ENCODE measurements at places on chromosomes 7 and 10. TPM values are rescaled to one million over a fixed set of nuclear protein-coding genes. Genes with fewer than 3 reads are reported as not detected.

GRCh38 chr7:4136036-4136435, 546.1 kb upstream of the FOXK1 start:
- no peak for DNase-seq

DNA sequence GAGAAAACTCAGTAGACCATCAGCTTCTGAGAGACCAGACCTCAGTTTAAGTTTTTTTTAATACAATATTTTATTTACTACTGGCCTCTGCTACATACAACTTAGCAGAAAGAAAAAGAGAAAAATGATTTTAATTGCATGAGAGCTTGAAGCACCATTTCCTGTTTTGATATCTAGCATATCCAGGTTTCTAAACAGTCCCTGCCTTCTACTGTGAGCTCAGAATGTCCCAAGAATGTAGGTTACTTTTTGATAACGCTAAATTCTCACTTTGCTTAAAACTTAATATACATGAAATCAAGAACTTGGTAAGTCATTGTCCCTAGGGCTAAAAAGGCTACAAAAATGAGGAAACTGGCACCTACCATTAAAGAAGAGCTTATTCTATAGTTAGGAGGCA, 7.0 kb downstream of the TMEM243 start:
- DNase-seq = no peak

KLF14 gene
- total RNA-seq = not detected

CHCHD2 gene
- total RNA-seq = 237 TPM

DNA sequence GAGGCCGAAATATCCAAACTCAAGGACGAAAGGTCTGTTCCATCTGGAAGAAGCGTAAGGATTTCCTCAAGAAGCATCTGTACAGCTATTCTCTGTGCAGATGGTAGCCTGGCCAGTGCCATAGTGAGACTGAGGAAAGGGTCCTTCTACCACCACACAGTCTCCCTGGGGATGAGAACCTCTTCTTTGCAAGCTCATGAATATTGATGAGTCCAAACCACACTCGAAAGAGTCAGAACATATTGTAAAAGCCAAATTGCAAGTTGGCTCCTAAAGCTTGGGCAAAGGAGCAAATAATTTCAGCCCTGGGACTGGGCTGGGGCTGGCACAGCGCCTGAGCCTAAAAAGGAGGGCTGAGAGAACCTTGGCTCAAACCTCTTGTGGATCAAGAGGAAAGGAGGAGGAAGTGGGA, 66.1 kb upstream of the PIP4K2A start:
- no peak for DNase-seq

ASB4 gene
- not detected for total RNA-seq

PPRC1 gene
- 42.0 TPM for total RNA-seq

DNA sequence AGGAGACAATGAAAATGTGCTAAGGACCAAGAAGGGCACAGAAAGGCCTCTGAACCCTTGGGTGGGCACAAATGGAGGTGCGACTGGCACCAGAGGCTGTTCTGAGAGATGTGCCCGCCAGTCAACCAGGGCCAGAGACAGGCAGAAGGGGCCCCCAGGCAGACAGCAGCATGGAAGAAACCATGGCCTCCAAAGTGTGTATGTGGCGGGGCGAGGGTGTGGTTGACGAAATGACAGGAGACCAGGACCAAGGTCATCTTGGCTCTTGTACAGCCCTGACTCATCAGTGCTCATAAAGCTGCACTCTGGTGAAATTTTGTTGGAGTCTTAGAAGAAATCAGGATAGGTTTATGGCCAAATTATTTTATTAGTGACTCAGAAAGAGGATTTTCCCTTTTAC, 4.0 kb upstream of the MRPS24 start:
- no peak for DNase-seq

- DNase-seq = no peak
These were observed 803 bp downstream of the RAPGEF5 start for GRCh38 chr7:22356010-22356691.
